ENCODE measurements at places on chromosomes 4 and X. TPM values are rescaled to one million over a fixed set of nuclear protein-coding genes. Genes with fewer than 3 reads are reported as not detected.

Gene ALAS2
- total RNA-seq = not detected

Gene FAM47A
- not detected for total RNA-seq

Gene FOXO4
- 1.2 TPM for total RNA-seq

Gene PNMA3
- 0.22 TPM for total RNA-seq

Gene SMC1A
- 48.5 TPM for total RNA-seq

Gene CDKL5
- 6.7 TPM for total RNA-seq

Gene ZNF718
- total RNA-seq = 0.40 TPM

All from A549 treated with AZD2906 at 1 μM for 4 hours (cell line).